ENCODE measurements at places on chromosomes 12 and 14. TPM values are rescaled to one million over a fixed set of nuclear protein-coding genes. Genes with fewer than 3 reads are reported as not detected.
A peak's percentile ranks its signal among the peaks of the same experiment; 100 is the strongest.

The CRY1 gene
- 34.6 TPM for total RNA-seq

The HCAR1 gene
- total RNA-seq = 0.10 TPM

The KERA gene
- not detected for total RNA-seq

The LHX5 gene
- not detected for total RNA-seq

The SPIC gene
- total RNA-seq = not detected

The B4GALNT3 gene
- 66.2 TPM for total RNA-seq

The HOXC9 gene
- 5.6 TPM for total RNA-seq

The NKX2-8 gene
- not detected for total RNA-seq

DNA sequence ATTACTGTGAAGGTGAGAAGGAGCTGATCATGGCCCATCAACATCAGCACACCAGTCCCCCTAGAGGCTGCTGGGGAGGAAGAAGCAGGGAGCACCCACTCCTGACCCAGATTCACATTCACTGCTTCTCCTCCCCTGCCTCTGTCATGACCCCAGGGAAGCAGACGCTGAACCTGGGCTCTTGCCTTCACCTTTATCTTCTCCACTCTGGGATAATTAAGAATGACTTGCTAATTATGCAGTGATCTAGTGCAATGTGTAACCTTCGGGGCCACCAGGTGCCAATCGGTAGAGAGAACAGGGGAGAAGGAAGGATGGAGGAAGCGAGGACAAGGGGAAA, 44.4 kb upstream of the IQSEC3 start:
- H3K4me1 ChIP-seq = no peaks in the 10 kb centered on the region
- no peaks in the 10 kb centered on the region for H3K27me3 ChIP-seq
- H3K27ac ChIP-seq = no peak overlapping the region
- DNase-seq = peak; percentile 34

DNA sequence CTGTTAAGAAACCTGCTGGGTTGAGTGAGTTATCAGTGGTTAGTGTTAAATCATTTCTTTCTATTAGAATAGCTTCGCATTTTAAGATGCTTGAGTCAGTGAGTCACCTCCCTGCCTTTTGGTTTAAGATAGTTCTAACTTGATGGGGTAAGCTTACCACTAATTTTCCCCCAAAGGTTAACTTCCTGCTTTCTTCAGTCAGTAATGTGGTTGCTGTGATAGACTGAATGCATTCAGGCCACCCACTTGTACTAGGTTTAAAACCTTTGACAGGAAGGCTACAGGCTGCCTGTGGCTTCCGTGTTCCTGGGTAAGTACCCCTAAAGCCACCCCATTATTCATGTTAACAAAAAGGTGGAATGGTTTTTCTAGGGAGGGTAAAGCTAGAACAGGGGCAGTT, 25.3 kb downstream of the CLEC2A start:
- no peak overlapping the region for H3K4me3 ChIP-seq
- no peaks in the 10 kb centered on the region for H3K27me3 ChIP-seq
- no peaks in the 10 kb centered on the region for H3K36me3 ChIP-seq

DNA sequence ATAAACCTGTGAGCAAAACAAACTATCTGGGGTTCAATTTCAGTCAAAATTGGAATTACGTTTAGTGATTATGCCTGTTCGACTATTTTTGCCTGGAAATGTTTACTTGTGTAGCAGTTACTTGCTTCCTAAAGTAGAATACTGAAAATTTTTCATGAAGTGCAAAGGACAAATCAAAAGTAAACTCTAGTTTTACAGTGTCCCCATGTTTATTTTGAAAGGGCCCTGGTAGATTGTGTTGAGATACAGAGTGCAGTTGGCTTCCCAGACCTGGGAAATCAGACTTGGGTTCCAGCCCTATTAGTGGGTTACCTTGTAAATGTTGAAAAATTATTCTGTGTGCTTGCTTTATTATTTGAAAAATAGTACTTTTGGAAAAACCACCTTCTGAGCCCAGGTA, 17.3 kb downstream of the KLRB1 start:
- DNase-seq = no peak
- H3K27me3 ChIP-seq = no peaks in the 10 kb centered on the region
- H3K27ac ChIP-seq = no peak overlapping the region
- H3K4me1 ChIP-seq = no peaks in the 10 kb centered on the region

DNA sequence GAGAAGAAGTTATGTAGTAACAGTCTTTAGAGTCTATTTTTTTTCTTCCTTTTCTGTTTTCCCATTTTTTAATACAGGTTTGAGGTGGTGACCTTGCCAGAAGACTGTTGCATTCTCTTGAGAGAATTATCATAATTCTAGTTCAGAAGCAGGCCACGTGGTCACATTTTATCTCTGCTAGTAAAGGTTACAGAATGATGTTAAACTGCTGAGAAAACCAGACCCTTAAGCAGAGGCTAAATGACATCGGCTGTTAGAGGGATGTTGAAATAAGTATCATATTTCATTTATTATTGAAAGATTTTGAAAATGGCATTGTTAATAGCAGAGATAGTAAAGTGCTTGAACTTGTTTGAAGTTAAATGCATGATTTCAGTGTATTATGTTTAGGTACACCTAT, 49.2 kb downstream of the BRMS1L start:
- no peak overlapping the region for H3K4me3 ChIP-seq
- peaks cover 6% of the 10 kb centered on the region for H3K4me1 ChIP-seq
- DNase-seq = no peak
- no peak overlapping the region for H3K27ac ChIP-seq
- no peaks in the 10 kb centered on the region for H3K27me3 ChIP-seq
- peaks cover 8% of the 10 kb centered on the region for H3K36me3 ChIP-seq

- no peak overlapping the region for H3K4me3 ChIP-seq
- H3K36me3 ChIP-seq = peaks cover 14% of the 10 kb centered on the region
- DNase-seq = no peak
- H3K27ac ChIP-seq = no peak overlapping the region
Measured at GRCh38 chr12:109811624-109811995, 21.6 kb downstream of the TRPV4 start.

- H3K36me3 ChIP-seq = peaks cover 19% of the 10 kb centered on the region
- no peaks in the 10 kb centered on the region for H3K4me1 ChIP-seq
- no peak overlapping the region for H3K27ac ChIP-seq
- H3K4me3 ChIP-seq = no peak overlapping the region
- no peak for DNase-seq
Measured at GRCh38 chr14:69443296-69443805, 41.2 kb upstream of the PLEKHD1 start.

DNA sequence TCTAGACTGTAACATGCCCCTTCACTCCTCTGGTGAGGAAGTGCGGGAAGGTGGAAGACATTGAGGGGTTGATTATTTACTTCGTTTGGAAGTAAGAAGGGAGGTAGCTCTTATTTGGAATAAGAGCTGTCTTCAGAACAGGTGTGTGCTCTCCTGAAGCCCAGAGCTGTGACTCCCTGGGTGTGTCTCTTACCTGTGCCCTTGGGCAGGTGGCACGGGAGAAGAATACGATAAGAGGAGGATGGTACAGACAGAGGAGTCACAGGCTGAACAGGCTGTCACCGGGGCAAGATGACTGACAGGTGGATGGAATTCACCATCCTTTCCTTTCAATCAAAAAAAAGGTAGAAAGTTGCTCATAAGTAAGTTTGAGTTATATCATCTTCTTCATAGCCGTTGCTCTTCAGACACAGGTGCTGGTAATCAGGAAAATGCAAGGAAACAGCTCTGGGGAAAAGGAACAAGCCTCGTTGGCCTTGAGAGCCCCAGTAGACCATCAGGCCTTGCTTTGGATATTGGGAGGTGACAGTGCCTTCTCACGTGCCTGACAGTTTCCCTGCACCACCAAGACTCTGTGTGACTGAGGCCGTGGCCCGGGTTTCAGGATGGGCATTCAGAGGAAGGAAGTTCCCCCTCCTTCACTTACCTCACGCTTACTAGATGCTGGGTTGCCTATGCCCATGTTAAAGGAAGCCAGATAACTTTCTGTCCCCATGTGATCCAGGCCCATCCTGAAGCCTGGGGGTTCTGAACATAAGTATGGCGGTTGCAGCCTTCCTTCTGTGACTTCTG, 120.4 kb downstream of the ETV6 start:
- H3K36me3 ChIP-seq = no peaks in the 10 kb centered on the region
- DNase-seq = no peak
- no peaks in the 10 kb centered on the region for H3K27me3 ChIP-seq
- no peak overlapping the region for H3K27ac ChIP-seq
- H3K4me1 ChIP-seq = peaks cover 30% of the 10 kb centered on the region
- H3K4me3 ChIP-seq = no peak overlapping the region

DNA sequence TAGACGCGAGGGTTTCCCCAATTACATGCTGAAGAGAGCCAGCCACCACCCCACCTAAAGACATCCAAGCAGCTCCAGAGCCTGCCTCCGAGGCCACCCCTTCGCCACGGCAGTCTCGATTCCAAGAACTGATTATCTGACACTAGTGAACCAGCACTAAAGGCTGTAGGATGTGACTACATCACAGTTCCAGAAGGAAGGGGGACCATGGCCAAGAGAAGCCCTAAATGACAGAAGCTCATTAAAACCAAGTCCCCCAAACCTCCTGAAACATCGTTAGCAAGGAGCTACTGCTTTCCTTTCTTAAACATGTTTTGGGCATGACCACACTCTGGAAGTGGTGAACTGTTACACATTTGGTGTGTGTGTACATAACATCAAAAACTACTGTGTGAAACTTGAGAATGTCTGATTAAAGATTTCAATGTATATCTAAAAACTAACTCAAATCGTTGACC, 88.2 kb downstream of the DUSP16 start:
- H3K27ac ChIP-seq = no peak overlapping the region
- no peaks in the 10 kb centered on the region for H3K4me1 ChIP-seq
- peaks cover 36% of the 10 kb centered on the region for H3K36me3 ChIP-seq
- H3K4me3 ChIP-seq = no peak overlapping the region

DNA sequence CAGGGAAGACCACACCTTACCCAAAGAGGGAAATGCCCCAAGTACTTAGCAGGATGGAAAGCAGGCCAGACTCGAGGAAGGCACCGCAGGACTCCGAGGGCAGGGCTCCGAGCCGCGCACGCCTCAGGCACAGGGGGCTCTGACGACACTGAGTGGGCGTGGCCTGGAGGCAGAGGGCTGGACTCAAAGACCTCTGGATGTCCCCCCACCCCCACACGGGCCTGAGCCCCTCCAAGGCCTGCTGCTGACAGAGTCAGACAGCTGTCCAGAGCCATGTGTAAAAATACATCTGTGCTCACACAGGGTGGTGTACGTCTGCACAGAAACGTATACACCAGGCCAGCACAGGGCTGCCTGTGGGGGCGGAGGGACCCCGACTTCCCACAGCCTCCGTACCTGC, 1.4 kb downstream of the AKT1 start:
- DNase-seq = no peak
- peak overlapping the region; percentile 92 for H3K4me3 ChIP-seq
- no peaks in the 10 kb centered on the region for H3K27me3 ChIP-seq
- no peak overlapping the region for H3K27ac ChIP-seq

- H3K4me1 ChIP-seq = no peaks in the 10 kb centered on the region
- H3K4me3 ChIP-seq = no peak overlapping the region
- H3K27me3 ChIP-seq = no peaks in the 10 kb centered on the region
- no peaks in the 10 kb centered on the region for H3K36me3 ChIP-seq
- no peak overlapping the region for H3K27ac ChIP-seq
- DNase-seq = no peak
Measured at GRCh38 chr12:84463741-84464495, 448.7 kb downstream of the SLC6A15 start.

DNA sequence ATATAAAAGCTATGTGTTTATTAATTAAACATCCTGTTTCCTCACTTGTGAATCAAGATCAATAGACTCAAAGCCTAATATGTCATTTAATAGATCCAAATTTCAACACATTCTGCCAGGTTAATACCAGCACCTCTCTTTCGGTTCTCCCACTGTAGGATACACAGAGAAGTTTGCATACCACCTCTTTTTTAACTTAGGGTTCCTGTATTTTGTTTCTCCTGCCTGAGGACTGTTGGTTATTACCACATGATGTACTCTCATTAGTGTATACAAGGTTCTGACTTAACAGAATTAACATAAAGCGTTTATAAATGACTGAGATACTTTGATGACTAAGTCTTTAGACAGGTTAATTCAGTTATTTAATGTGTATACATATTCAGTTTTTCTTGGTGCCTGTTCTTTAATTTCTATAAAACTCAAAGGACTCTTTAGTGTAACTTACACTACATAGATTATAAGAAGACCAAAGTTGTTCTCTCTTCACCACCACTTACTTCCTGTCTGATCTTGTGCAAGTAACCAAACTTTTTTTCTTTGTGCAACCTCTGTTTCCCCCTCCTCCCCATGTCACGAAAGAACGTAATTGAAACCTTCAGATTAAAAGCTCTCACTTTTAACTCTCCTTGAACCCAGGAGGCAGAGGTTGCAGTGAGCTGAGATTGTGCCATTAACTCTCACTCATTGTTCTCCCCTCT, 89.8 kb upstream of the DNM1L start:
- no peak overlapping the region for H3K27ac ChIP-seq
- no peak overlapping the region for H3K4me3 ChIP-seq
- DNase-seq = no peak
- peaks cover 7% of the 10 kb centered on the region for H3K36me3 ChIP-seq
- peaks cover 8% of the 10 kb centered on the region for H3K4me1 ChIP-seq

DNA sequence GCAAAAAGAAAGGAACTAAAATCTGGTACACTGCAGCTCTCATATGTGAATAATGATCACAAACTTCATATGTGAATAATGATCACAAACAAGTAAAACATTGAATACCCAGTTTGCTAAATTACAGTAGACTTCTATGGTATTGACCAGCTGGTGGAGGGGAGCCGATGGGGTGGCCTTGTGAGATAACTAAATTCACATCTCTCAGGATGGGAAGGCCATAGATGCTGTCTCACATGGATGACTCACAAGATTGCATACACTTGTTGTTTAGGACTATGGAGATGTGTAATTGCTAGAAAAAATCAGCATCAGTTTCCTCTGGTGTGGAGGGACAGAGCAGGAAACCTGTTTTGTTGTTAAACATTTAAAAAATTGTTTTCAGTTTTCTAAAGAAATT, 49.2 kb downstream of the ACACB start:
- peaks cover 35% of the 10 kb centered on the region for H3K36me3 ChIP-seq
- no peak overlapping the region for H3K27ac ChIP-seq
- no peak overlapping the region for H3K4me3 ChIP-seq
- H3K27me3 ChIP-seq = no peaks in the 10 kb centered on the region

GRCh38 chr12:1467710-1468109, 126.7 kb downstream of the FBXL14 start:
- peaks cover 10% of the 10 kb centered on the region for H3K4me1 ChIP-seq
- no peak for DNase-seq
- H3K4me3 ChIP-seq = no peak overlapping the region
- H3K27ac ChIP-seq = no peak overlapping the region

DNA sequence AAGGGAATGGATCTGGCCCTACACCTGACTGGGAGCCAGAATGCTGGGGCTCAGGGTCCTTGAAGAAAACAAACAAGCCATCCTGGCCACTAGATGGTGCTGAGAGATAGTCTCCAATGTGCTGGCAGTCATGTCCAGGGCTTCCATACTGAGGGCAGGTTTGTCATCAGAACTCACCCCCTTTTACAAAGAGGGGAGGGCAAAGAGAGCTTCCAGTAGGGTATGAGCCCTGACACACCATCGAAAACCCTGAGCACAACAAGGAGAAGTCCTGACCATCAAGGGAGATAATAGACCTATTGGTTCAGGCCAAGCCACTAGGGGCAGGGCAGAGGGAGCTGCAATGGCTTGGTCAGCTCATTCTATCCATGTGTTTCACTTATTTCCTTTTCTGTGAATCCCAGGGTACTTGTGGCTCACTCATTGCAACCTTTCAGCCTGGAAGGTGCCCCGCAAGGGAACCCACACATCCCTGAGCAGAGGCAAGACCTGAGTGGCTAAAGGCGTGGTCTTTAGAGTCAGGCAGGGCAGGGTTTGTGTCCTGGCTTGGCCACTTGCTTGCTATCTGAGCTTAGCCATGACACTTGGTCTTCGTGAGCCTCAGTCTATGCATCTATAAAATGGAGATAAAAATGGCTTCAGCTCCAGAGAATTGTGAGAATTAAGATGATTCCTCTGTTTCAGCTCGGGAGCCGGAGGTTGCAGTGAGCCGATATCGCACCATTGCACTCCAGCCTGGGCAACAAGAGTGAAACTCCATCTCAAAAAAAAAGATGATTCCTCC, 6.2 kb upstream of the PLEKHH1 start:
- no peak overlapping the region for H3K4me3 ChIP-seq
- H3K4me1 ChIP-seq = peaks cover 4% of the 10 kb centered on the region
- DNase-seq = no peak
- no peak overlapping the region for H3K27ac ChIP-seq

Data from suprapubic skin (tissue), 4 donors.